Right cardiac atrium (tissue), 5 donors: ENCODE measurements at places on chromosomes 7 and 10. TPM values are rescaled to one million over a fixed set of nuclear protein-coding genes. Genes with fewer than 3 reads are reported as not detected.

The WDFY4 gene
- total RNA-seq = 2.4 TPM

The PRSS37 gene
- total RNA-seq = not detected

GRCh38 chr10:99539820-99540219, 7.1 kb downstream of the NKX2-3 start:
- DNase-seq = no peak

- no peak for DNase-seq
Measured at GRCh38 chr10:83543691-83544462, 595.4 kb upstream of the GHITM start.

GRCh38 chr7:43735802-43736603, 6.7 kb upstream of the COA1 start:
- no peak for DNase-seq

DNA sequence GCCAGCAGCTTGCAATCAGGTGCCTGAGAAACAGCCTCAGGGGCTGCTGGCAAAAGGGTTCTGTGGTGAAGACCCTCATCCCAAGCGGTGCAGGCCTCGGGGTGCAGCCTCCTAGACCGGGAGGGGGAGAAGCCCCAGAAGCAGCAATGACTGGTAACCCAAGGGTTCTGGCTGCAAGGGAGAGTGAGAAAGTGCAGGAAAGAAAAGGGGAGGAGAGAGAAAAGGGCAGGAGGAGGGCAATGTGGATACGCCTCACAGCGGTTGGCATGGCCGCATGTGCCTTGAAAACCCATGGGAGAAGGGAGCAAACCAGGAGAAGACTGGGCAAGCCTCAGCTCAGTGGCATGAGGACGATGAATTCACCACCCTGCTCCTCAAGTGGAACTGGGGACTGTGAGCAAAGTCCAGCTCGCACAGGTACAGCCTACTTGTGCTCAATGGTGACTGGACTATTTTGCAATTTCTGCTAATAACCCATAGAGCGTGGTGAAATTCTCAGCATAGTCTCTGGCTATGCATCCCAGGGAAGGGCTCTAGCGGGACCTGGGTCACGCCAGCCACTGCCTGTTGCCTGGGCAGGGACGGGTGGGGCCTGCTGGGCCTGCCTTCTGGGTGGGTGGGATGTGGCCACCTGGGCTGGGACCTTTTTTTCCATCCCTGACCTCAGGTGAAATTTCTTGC, 6.2 kb downstream of the CLRN3 start:
- no peak for DNase-seq

DNA sequence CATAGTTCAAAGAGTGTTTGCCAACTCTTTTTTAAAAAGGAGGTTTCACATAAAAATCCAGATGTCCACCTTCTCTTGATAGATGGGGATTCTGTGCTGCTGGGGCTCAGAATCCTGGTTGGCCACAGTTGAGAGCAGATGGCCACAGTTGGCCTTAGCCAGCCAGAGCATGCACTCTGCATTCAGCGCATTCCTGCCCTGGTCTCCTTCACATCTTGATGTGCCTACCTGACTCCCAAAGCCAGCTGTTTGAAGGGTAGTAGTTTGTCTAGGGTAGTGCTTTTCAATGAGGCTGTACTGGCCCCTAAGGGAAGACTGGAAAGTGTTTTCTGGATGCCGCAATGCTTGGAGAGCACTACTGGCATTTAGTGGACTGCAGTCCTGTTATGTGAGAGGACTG, 208.1 kb upstream of the HDAC9 start:
- DNase-seq = no peak

DNA sequence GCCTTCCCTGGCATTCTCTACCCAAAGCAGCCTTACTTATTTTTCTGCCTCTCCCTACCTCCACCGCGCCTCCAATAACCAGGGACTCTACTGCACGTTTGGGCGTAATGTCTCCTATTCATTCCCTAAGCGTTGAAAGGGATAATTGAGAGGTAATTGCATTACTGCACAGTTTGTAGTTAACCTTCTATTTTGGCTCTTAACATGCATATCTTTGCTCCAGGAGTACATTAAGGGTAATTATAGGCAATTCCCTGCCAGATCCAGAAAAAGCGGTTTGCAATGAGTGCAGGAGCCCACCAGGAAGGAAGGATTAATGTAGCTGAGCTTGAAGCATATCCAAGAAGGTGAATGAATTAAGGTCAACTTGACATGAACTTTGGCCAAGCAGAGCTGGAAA, 558.4 kb downstream of the TYW1 start:
- DNase-seq = no peak
